ENCODE measurements at places on chromosomes 2 and 18.

- no peak for ATAC-seq
Observed at GRCh38 chr2:159066541-159067156, 98.2 kb downstream of the TANC1 start.

- ATAC-seq = no peak
Observed at GRCh38 chr2:100673691-100674485, 111.1 kb downstream of the PDCL3 start.

DNA sequence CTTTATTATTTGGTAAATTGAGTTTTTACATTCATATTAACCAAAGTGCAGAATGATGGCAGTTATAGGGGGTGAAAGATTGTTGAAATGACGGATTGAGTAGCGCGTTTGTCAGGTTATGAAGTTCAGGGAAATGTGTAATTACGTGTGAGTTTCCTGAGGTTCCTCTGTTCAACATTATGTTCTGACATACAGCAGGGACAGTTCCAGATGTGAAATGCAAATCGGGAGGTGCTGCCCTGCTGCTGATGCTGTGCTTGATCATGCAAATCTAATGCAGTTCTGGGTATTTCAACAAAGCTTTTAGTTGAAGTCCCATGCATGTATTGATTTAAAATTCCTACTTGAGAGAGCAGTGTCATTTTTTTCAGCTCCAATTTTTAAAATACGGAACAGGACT is 57.9 kb downstream of the CDH7 start:
- no peak for ATAC-seq

DNA sequence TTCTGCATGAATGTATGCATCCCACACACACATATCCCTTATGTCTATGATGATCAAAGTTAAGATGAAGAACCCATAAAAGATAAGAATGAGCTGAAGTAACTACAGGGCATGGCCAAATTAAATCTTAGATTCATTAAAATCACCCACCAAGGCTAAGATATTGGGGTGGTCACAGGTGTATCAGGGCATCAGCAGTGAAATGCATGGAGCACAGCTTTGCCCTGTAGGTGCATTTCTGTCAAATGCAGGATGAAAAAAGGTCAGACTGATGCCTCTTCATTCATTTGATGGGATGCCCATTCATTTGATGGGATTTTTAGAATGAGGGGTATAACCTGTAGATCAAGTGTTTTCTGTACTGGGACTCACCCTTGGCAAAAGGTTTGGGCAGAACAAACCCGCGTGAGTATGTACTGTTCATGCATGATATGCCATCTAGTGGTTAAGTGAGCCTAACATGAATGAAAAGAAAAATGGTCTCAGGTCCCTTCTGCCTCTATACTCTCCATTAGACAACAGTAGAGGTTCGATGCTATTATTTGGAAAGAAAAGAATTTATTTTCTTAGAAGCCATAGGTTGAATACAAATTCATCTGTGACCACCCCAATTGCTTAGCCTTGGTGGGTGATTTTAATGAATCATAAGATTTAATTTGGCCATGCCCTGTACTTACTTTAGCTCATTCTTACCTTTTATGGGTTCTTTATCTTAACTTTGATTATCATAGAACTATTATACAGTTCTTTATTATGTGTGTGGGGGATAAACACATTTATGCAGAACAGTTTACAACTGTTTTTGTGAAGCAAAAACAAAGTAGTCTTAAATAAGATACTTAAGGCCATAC is 43.2 kb upstream of the NOSTRIN start:
- peak; percentile 66 for ATAC-seq

GRCh38 chr2:24304098-24304497 is 56.2 kb downstream of the ITSN2 start:
- no peak for ATAC-seq

GRCh38 chr2:85018049-85018447 is 47.1 kb downstream of the KCMF1 start:
- peak; percentile 75 for ATAC-seq

GRCh38 chr18:22691946-22692710 is 241.0 kb upstream of the RBBP8 start:
- no peak for ATAC-seq

Measured in activated T-helper 17 cell treated with anti-CD3 and anti-CD28 coated beads, Interleukin-2, amount 50 U/mL, for 72 hours (primary cell).